ENCODE measurements at places on chromosomes 13 and 19.

GRCh38 chr13:42041011-42041683, 7.3 kb upstream of the DGKH start:
- DNase-seq = no peak

DNA sequence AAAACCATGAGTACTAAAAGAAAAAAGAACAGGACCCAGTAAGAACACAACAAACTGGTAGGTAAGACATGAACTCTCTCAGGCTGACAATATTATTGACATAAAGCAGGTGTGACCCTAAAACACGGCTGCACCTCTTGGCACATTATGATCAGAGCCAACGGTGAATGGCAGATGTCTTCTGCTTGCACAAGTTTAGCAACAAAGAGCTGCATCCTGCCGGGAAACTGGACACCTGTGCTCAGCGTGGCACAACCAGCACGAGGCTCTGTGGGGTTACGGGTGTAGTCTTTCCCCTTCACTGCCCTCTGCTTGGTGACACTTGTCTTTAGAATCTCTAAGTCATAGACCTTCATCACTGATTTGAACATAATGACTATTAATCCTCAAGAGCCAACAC, 97.9 kb downstream of the DOCK9 start:
- no peak for DNase-seq

GRCh38 chr13:97456047-97456446, 22.1 kb downstream of the RAP2A start:
- DNase-seq = no peak

GRCh38 chr13:42553098-42554046, 20.6 kb upstream of the TNFSF11 start:
- DNase-seq = peak; percentile 71

GRCh38 chr13:72145383-72145782, 278.4 kb upstream of the DACH1 start:
- DNase-seq = no peak

All from non-pigmented ciliary epithelial cell (primary cell).